ENCODE measurements at places on chromosomes 4 and X.
A peak's percentile ranks its signal among the peaks of the same experiment; 100 is the strongest.

GRCh38 chr4:101833480-101833879, 43.0 kb downstream of the BANK1 start:
- no peak for DNase-seq

DNA sequence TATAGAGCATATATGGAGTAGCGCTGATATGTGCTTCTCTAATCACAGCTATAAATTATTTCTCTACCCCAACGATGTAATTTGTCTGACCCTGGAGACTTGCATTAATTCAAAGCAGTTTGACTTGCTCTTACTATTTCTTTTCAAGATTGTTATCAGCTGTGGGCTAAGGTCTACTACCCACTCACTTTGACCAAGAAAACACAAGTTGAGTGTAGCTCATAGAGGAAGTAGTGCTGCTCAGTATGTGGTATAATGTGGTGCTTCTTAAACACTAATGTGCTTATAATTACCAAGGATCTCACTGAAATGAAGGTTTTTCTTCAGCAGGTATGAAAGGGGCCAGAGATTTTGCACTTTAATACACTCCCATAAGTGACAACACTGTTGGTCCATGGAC, 70.1 kb downstream of the INPP4B start:
- DNase-seq: no peak

DNA sequence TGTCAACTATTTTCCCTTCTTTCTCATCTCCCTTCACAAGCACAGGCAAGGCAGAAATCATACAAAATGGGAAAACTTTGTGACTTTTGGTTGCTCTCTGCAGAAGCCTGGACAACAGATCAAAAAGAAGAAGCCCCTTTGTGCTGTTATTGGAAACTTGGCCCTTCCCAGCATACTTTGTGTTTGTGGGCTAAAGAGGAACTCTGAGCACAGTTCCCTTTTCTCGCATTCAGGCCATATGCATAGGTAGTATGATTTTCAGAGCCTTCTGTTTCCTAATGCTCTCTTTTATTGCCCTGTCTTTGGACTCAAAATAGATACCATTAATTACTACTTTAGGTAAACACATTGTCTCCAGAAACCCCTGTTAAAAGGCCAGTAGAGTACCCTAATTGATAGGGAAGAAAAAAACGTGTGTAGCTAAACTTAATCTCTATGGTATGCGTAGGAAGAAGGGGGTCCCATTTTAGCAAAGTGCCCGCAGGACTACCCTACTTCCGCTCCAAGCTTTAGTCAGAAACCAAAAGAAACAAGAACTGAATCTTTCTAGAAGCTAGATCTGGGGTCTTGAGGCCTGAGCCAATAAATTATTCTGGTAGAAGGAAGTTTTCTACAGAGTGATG, 26.6 kb downstream of the VSIG4 start:
- no peak for DNase-seq

DNA sequence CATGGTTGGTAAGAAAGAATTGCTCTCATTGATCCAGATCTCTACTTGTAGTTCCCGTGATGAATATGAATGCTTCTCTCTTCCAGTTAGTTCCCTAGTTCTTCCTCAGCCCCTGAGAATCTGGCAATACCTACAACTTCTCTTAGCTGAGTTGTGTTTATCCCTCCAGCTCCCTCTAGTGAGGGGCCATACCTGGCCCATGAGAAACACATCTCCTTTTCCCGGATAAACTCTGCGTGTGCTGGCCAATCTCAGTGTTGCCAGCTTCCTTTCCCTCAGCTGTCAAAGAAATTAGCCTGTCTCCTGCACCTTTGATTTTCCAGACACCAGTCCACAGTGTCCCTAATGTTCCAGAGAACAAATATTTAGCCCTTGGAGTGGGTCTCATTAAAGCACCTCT, 5.7 kb downstream of the CBLL2 start:
- DNase-seq: no peak

- no peak for DNase-seq
These were observed 166.3 kb downstream of the FNIP2 start for GRCh38 chr4:158934996-158935669.

- no peak for DNase-seq
These were observed 316.0 kb downstream of the ADAM29 start for GRCh38 chr4:175234162-175234561.

GRCh38 chr4:113077575-113077974, 28.1 kb downstream of the ANK2 start:
- no peak for DNase-seq

- no peak for DNase-seq
These were observed at the start of gene CCDC158 for GRCh38 chr4:76420762-76421581. TSS of gene CCDC158 (minus strand) at chr4:76421141. CDS start at chr4:76403207, 17,934 bp downstream.

DNA sequence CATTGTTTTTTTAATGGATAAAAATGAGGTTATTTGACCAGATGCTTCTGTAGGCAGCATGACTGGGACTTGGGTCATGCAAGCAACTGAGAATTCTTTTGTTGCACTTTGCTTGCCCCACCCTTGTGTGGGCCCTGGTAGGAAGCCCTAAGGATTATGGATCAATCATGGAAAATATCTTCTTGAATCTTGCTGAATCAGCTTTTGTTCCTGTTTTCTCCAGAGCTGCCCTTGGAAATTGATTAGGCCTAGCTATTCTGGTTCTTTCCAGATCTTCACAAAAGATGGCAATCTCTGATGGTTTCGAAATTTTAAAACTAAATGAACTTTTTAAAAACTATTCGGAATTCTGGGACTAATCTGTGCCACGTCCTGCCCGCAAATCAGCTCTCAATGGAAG, 58.6 kb downstream of the PRRG1 start:
- no peak for DNase-seq

- DNase-seq: no peak
These were observed 459.0 kb upstream of the NR3C2 start for GRCh38 chr4:148901075-148901705.

- DNase-seq: peak; percentile 30
These were observed 202.3 kb downstream of the NDST4 start for GRCh38 chr4:114911111-114911510.

GRCh38 chr4:124028182-124028581, 631.6 kb downstream of the SPRY1 start:
- DNase-seq: no peak

DNA sequence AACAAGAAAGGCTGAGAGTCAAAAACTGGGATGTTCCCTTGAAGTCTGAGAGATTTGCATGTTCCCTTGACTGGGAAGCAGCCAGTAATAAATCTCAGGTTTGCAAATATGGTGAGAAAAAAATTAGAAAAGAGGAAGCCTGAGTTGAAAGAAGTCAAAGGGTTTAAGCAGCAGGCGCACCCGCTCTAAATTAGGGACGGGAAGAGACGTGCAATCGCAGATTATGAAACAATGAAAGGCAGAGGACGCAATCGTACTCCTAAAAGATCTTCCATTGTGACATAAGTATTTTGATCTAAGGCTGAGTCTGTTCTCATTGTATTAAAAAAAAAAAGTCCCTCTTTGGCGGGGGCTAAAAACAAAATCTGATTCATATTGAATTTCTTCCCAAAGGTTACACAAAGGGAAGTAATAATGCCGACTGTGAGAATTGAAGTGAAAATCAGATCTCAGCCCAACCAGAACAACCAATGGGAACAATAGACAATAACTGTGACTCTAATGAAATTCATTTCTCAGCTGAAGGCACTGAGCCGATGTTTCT, 28.2 kb downstream of the SAT1 start:
- no peak for DNase-seq

GRCh38 chrX:138771047-138771446, 59.5 kb upstream of the FGF13 start:
- DNase-seq: no peak

DNA sequence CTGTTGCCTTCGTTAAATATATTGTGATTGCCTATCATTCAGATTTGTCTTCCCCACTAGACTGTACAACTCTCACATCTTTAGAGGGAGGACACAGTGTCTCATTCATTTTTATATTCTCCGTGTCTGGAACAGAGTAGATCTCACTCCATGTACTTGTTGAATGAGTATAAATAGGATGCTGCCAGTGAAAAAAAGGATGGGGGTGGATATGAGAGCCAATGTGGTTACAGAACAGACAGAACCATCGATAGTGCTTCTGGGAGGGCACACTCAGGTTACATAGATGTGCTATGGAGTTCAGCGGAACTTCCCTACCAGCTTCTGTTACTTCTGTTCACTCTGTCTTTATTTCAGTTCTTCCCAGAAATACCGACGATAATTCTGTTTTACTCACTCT, 66.9 kb downstream of the SH2D1A start:
- no peak for DNase-seq
